ENCODE measurements at places on chromosomes 4 and X.

DNA sequence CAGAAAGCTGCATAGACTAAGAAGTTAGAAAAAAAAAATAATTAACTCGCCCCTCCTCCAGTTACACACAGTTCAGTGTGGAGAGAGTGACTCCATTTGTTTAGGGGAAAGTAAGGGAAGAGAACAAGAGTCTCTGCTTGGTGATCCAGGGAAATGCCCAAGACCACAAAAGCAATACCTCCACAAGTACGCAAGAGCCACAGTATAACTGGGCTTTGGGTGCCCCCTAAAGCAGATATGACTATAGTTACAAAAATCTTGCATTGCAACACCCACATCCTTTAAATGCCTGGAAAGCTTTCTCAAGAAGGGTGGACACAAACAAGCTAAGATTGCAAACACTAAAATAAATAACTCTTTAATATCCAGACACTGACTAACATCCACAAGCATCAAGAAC lies 164.2 kb upstream of the NRK start:
- no peak for DNase-seq

DNA sequence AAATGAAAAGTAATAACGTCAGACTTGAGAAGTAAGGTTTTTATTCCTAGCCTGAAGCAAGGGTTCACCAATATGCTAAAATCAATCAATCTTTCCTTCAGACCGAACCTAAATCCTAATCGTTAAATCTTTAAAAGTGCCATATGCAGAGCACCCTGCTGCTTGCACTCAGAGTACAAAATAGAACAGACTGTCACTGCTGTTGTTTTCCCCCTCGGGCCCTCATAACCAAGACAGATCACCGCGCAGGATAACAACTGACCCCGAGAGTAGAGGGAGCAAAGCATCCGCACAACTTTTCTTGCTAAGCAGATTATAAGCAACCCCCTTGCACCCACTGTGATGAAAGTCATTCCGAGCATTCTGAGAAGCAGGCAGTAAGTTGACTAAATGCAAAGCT lies 550.9 kb upstream of the NDST4 start:
- no peak for DNase-seq

DNA sequence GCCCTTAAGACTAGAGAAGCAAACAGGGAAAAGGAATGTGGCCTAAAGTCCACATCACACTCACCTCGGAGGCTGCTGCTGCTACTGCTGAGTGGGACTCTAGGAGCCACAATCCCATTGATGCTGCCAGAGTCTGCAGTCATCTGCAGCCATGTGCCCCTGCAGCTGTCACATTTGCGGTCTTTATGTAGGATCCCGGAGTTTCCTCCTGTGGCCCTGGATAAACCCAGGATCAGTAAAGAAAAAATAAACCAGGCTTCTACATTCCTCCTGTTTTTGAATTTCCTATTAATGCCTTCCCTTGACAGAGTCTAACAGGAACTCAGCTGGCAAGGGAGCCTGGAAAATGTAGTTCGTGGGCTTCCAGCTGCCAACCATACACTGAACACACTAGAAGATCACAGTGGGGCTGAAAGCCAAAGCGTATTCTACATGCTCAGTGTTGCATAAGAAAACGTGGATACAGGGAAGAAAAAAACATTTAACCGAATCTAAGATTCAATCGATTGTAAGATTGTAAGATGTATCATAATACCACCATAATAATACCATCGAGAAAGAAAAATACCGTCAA lies 10.3 kb upstream of the PHEX start:
- no peak for DNase-seq

- DNase-seq: no peak
Observed at GRCh38 chr4:64584125-64584524, 174.9 kb upstream of the TECRL start.

- no peak for DNase-seq
Observed at GRCh38 chrX:150234126-150234525, 129.0 kb upstream of the MAMLD1 start.

- no peak for DNase-seq
Observed at GRCh38 chr4:93342738-93343137, 485.8 kb upstream of the ATOH1 start.

GRCh38 chrX:68354879-68355628 lies 78.2 kb downstream of the OPHN1 start:
- DNase-seq: no peak

DNA sequence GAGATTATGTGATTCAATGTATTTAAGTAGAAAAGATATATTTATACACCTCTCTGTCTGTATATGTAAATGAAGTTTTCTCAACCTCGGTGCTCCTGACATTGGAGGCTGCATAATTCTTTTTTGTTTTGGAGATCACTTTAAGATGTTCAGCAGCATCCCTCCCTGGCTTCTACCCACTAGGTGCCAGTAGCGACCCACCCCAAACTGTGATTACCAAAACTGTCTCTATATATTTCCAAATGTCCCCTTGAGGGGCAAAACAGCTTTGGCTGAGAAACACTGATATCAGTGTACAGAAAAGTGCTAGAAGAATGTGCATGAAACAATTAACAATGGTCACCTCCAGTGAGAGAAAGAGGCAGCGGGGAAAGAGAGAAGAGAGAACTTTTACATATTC lies 51.2 kb downstream of the DCX start:
- no peak for DNase-seq

GRCh38 chrX:154378059-154378798 lies 866 bp upstream of the EMD start:
- DNase-seq: peak; percentile 54

DNA sequence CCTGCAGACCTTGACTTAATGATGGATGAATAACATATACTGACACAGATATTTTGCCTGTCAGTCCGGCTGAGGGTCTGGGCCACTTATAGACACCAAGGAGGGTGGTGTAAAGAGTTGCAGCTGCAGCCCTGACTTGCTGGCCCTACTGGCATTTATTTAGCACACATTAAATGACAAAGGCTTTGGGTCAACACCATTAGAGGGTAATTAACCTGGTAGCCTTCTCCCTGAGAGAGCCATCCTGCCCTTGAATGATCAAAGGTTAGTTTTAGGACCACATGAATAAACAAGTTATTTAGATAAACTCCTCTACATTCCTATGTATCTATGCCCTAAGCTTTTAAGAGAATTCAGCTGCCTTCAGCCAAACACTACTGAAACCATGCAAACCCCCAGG lies 110.8 kb upstream of the DGKK start:
- no peak for DNase-seq

- no peak for DNase-seq
Observed at GRCh38 chrX:10030570-10030969, 63.4 kb downstream of the CLDN34 start.

- DNase-seq: no peak
Observed at GRCh38 chr4:66769441-66769840, 775.9 kb downstream of the CENPC start.

DNA sequence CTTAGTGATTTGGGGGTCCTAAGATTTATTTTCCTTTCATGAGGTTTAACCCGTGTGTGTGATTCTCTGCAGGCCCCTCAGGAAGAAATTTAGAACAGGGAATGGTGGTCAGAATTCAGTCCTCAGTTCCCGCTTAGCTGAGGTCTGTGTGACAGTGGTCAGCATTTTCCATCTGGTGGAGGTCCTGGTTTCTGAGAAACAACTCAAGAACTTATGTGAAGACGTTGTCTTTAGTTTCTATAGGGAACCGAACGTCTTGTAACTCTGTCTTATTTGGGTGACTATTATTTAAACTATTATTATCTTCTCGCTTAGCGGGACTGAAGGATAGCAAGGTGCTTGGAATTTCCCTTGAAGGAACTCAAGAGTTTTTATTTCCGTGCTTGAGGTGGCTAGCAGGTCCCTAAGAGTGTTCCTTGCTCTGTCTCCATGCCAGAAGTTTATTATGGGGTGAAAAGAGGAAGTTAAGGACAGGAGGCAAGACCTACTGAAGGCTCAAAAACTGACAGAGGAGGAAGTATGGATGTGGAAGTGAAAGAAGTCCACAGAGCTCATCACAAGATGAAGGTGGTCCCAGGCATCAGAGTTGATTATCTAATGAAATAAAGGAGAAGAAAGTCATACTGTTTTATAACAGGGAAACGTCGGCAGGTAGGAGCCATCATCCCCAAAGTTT lies 9.4 kb downstream of the MGST2 start:
- no peak for DNase-seq

DNA sequence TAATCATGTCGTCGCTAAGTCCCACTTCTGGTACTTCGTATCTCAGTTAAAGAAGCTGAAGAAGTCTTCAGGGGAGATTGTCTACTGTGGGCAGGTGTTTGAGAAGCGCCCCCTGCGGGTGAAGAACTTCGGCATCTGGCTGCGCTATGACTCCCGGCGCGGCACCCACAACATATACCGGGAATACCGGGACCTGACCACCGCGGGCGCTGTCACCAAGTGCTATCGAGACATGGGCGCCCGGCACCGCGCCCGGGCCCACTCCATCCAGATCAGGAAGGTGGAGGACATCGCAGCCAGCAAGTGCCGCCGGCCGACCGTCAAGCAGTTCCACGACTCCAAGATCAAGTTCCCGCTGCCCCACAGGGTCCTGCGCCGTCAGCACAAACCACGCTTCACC lies 11.3 kb downstream of the PNCK start:
- no peak for DNase-seq

GRCh38 chr4:18366892-18367291 lies 345.3 kb upstream of the LCORL start:
- no peak for DNase-seq

DNA sequence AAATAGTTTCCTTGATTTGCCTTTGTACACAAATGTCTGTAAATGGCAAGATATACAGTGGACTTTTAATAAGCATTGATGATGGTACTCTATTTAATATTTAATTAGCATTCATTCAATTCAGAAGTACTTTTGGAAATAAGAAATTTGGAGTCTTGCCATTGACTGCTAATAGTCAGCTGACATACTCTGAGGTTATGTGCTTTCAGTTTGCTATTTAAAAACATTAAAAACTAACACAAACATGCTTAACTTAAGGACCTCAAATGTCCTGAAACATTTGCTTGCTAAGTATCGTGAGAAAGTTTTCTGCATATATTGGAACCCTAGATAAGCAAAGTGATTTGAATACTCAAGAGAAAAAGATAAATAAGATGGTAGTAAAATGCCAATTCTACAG lies 64.6 kb downstream of the REELD1 start:
- no peak for DNase-seq

DNA sequence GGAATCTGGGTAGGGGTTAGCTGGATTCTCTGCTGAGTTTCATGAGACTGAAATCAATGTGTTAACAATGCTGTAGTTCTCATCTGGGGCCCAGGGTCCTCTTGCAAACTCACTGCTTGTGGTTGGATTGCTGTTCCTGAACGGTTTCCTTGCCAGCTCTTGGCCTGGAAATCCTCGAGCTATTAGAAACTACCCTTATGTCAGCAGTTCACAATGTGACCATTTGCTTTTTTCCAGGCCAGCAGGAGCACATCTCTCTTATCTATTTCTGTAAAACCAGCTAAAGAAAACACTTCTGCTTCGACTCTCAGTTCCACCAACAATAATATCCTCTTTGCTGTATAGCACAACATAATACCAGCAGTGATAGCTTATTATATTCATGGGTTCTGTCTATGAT lies 140.1 kb upstream of the TRAM1L1 start:
- DNase-seq: no peak

DNA sequence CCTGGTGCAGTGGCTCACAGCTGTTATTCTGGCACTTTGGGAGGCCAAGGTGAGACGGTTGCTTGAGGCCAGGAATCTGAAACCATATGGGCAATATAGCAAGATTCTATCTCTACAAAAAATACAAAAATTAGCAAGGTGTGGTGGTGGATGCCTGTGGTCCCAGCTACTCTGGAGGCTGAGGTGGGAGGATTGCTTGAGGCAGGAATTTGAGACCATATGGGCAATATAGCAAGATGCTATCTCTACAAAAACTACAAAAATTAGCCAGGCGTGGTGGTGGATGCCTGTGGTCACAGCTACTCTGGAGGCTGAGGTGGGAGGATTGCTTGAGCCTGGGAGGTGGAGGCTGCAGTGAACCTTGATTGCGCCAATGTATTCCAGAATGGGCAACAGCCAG lies 2.3 kb downstream of the ADGRG4 start:
- DNase-seq: no peak

GRCh38 chr4:113452868-113453620 lies 308.5 kb downstream of the CAMK2D start:
- DNase-seq: no peak

- DNase-seq: no peak
Observed at GRCh38 chr4:38803833-38804653, 548 bp downstream of the TLR1 start.

DNA sequence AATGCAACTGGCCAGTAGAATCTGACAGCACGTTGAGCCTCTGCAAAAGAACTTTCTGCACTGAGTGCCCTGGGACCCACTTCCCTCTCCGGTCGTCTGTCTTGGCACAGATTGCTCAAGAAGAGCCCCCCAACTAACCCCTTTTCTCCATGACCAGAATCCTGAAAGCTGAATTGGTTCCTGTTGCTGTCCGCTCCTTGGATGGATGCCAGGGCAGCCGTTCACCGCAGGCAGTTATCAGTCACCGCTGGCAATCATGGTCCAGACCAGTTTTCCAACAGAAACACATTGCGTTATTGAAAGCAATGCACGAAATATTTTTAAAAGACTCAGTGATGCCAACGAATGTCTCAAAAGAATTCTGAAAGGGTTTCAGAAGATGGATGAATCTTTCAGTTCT lies 733.7 kb upstream of the FRG1 start:
- DNase-seq: no peak

DNA sequence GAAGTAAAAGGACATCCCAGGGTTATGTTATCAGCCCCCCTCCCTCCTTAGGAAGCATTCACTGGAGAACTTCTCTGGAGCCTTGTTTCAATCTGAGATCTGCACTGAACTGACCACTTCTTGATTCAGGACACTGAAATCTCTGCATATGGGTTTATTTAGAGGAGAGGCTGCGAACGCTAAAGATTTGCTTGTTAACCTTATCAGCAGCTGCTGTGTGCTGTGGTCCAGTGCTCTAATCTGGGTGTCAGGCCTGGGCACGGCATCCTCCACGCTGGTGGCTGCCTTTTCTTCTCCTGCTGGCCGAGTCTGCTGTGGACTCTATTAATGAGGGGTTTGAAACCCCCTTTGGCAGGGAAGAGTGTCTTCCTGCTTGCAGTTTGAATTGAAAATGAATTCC lies 1094.7 kb upstream of the TENM3 start:
- no peak for DNase-seq

Measured in D721Med (cell line).